ENCODE measurements at places on chromosomes 6 and 20.

DNA sequence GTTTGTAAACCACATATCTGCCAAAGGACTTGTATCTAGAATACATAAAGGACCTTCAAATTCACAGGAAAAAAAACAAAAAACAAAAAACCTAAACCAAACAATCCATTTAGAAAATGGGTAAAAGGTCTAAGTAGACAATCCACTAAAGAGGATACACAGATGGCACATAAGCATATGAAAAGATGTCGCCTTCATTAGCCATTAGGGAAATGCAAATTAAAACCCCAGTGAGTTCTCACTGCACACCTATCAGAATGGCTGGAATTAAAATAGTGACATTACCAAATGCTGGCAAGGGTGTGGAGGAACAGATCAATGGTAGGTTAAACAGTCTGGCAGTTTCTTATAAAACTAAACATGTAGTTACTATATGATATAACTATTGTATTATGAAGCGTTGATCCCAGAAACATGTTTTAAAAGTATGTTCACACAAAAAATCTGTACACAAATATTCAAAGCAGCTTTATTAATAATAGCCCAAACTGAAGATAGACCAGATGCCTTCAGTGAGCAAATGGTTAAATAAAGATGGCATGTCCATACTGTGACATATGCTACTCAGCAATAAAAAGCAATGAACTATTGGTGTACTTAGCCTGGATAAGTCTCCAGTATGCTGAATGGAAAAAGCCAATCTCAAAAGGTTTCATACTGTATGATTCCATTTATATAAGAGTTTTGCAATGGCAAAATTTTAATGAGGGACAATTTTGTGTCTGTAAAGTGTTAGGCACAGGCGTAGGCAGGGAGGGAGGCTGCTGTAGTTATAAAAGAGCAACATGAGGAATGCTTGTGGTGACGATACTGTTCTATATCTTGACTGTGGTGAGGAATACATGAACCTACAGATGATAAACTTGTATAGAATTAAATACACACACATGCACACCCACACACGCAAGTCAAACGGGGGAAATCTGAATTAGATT lies 43.9 kb downstream of the PLCB1 start:
- DNase-seq = no peak

DNA sequence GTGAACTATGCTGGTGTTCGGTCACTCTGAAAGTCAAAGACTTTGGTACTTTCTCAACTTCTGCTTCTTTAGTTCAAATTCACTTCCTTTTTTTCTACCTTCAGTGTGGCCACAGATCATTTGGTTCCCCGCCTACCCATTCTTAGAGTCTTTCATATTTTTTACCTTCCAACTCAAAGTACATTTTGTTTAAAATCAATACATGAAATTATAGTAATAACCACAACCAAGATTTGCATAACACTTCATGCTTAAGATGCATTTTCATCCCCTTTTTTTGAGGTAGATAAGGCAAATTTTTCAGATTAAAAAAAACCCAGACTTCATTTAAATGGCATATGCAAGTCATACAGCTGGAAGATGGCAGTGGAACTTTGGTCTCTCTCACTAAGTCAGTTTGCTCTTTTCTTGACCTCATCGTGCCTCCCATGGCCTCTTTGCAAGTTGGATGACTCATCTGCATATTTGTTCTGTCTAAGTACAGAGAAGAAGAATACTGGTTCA lies 11.9 kb upstream of the CNR1 start:
- no peak for DNase-seq

DNA sequence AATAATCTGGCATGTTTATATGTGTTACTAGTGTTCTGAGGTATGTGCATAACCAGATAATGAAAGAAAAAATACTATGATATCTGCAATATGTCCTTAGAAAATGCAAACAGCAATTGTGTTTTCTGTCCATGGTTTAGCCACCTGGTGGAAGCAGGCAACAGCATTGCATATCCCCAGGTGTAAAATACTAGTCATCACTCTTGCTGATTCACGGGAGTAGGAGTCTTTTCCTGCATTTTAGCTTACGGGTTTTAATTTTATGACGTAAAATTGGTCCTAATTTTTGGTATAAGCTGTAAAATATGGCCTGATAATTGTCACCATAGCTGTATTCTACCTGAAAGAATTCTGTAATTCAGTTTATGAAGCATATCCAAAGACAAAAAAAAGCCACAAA lies 2.5 kb downstream of the RNF182 start:
- DNase-seq = no peak

DNA sequence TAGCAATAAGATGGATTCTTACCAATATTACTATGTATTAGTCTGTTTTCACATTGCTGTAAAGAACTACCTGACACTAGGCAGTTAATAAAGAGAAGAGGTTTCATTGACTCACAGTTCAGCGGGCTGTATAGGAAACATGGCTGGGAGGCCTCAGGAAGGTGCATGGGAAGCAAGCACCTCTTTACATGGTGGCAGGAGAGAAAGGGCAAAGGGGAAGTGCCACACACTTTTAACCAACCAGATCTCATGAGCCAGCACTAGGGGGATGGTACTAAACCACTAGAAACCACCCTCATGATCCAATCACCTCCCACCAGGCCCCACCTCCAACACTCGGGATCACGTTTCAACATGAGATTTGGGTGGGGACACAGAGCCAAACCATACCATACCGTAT lies 40.7 kb upstream of the CCDC167 start:
- no peak for DNase-seq

DNA sequence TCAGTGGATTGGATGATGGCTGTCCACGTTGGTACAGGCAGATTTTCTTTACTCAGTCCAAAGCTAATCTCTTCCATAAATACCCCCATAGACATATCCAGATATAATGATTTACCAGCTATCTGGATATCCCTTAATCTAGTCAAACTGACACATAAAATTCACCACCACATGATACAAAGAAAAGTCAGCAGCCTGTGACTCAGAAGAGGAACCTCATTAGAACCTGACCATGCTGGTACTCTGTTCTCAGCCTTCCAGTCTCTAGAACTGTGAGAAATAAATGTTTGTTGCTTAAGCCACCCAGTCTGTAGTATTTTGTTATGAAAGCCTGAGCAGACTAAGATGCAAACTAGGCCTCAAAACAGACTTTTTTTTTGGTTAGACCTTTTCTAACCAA lies 431.3 kb upstream of the RNF217 start:
- no peak for DNase-seq

GRCh38 chr6:100370265-100370664 lies 94.5 kb downstream of the SIM1 start:
- no peak for DNase-seq

- peak; percentile 19 for DNase-seq
These were observed 13.9 kb upstream of the CST7 start for GRCh38 chr20:24935140-24935539.

GRCh38 chr6:103783329-103783728 lies 1076.4 kb downstream of the HACE1 start:
- no peak for DNase-seq

GRCh38 chr6:117915846-117916245 lies 8.8 kb downstream of the SLC35F1 start:
- no peak for DNase-seq

- DNase-seq = no peak
These were observed 19.3 kb downstream of the TOP1 start for GRCh38 chr20:41047975-41048305.

DNA sequence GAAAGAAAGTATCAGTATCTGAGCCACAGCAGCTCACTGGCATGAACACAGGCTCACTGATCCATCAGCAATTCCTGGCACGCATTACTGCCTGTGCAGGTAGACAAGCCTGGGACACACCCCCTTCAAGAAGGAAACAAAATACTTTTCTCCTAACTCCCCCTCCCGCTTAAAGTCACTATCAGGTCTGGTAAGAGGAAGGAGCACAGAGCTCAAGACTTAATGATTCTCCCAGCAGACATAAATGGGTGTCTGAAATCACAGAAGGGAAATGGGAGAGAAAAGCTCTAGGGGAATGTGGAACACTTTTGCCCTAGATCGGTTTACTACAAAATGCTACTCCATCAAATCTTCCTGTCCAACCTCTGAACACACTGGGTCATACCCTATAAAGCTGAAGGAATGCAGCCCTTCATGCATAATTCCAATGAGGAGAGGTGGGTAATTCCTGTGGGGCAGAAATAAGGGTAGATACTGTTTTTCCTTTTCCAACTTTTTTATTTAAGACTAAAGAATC lies at the start of gene ADGRF1:
Gene ADGRF1 (minus strand): TSS at position 58 of the 517 bp plus-strand sequence. CDS start 13,271 bp downstream, outside the sequence.
- no peak for DNase-seq

- DNase-seq = no peak
These were observed 112.9 kb upstream of the RPS6KA2 start for GRCh38 chr6:166739976-166740318.

DNA sequence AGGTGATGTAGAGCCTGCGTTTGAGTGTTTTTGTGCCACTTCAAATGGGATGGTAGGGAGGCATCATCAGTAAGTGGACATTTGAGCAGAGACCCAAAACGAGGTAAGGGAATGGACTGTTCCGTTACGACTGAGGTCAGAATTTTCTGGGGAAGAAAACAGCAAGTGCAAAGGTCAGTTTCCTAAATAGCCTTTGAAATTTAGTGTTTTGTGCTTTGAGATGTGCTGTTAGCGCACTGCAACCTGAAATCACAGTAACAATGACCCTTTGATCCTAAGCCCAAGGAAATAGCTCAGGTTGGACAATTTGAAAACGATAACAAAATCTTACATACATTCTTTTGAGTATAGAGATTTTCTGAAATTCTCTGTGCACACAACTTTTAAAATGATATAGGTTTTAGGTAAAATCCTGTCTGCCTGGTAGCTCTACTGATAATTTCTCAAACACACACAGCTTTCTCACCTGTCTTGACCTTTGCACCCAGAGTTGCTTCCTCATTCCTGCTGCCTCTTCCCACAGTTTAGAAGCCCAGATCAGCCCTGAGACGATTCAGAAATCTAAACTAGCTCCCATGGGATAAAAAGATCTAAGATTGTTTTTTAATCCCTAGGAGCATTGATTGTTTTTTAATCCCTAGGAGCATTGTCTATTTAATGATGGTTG lies 22.1 kb downstream of the DCBLD1 start:
- no peak for DNase-seq

GRCh38 chr6:150008588-150008987 lies 16.7 kb downstream of the RAET1L start:
- no peak for DNase-seq

DNA sequence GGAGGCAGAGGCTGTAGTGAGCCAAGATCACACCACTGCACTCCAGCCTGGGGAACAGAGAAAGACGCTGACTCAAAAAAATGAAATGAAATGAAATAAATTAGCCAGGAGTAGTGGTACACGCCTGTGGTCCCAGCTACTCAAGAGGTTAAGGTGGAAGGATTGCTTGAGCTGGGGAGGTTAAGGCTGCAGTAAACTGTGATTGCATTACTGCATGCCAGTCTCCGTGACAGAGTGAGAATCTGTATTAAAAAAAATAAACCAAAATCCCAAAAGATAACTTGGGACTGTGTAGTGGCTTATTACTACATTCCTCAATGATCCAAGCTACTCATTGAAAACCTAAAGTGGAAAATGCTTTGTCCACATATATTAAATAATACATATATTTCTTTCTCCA lies 87.0 kb downstream of the SGK1 start:
- DNase-seq = no peak
